ENCODE measurements at places on chromosomes 5 and 9.

- DNase-seq, result no peak
These were observed 68.0 kb downstream of the CACNA1B start for GRCh38 chr9:137945581-137945980.

GRCh38 chr5:14958188-14958587 lies 86.6 kb upstream of the ANKH start:
- no peak for DNase-seq

GRCh38 chr9:15047028-15047551 lies 136.9 kb upstream of the FREM1 start:
- no peak for DNase-seq

DNA sequence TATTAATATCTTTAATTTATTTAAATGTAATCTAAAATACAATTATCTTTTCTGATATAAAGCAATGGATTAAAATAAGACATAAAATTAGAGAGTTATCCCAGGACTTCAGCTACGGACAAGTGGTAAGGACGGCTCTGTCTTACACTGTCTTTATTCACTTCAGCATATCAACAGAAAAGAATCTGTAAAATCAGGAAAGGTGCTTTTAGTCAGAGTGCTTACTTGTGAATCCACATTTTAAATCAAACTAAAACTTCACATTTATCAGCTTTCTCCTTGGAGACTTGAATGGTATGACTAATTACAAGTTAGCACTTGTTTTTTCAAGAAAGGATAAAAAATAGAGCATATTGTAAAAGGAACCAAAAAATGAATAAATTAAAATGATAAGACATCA lies 39.3 kb downstream of the ST8SIA4 start:
- DNase-seq, result no peak

DNA sequence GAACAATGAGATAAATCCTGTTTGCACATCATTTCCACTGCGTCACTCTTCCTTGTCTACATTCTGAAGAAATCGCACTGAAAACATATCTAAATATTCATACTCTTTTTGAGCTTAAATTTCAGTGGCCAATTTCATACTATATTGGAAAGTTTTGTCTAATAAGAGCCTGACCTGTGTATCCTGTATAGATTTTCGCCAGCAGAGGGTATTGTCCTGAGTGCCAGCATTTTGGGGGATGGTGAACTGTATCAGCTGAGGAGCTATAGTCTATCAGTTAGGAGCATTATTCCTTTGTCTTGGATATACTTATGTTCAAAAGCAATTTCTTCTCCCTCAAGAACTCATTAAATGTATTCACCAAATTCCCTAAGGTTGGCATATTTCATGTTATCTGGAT lies 102.3 kb downstream of the SEMA6A start:
- DNase-seq, result no peak

- no peak for DNase-seq
These were observed 35.0 kb downstream of the RASGEF1C start for GRCh38 chr5:180173875-180174586.

DNA sequence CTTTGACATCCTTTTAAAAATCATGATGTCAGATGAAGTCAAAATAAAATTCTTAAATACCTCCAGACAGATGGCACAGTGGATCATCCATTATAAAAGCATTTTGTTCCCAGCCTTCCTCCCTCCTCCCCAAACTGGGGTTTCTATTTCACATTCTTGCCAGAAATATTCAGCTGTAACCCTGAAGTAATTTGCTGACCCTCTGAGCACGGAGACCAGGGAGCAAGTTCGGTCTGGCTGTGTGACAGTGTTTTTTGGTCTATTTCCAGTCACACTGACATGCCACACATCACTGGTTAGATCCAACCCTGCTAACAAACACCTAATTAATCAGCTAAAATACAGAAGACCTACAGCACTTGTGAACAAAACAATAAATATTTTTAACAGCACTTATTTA lies 126.2 kb upstream of the DMRT1 start:
- DNase-seq, result no peak

DNA sequence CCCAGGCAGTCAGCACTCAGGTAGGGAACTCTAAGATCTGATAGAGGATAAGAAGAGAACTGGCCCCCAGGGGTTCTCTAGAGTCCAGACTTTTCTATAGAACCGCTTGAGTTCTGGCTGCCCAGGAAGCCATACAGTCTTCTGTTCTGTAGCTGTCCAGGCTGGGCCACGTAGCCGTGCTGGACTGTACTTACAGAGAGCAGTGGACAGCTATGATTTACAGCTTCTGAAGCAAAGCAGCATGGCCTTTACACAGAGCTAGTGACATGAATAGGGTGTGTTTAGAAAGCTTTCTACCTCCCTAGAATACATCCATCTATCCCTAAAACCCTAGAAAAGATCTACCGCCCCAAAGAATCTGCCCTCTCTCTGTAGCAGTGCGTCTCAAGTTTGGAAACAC lies 57.2 kb downstream of the ACO1 start:
- no peak for DNase-seq
